ENCODE measurements at places on chromosomes 2 and 18.
A peak's percentile ranks its signal among the peaks of the same experiment; 100 is the strongest.

- DNase-seq = no peak
Observed at GRCh38 chr2:112089375-112089774, 34.3 kb downstream of the TMEM87B start.

DNA sequence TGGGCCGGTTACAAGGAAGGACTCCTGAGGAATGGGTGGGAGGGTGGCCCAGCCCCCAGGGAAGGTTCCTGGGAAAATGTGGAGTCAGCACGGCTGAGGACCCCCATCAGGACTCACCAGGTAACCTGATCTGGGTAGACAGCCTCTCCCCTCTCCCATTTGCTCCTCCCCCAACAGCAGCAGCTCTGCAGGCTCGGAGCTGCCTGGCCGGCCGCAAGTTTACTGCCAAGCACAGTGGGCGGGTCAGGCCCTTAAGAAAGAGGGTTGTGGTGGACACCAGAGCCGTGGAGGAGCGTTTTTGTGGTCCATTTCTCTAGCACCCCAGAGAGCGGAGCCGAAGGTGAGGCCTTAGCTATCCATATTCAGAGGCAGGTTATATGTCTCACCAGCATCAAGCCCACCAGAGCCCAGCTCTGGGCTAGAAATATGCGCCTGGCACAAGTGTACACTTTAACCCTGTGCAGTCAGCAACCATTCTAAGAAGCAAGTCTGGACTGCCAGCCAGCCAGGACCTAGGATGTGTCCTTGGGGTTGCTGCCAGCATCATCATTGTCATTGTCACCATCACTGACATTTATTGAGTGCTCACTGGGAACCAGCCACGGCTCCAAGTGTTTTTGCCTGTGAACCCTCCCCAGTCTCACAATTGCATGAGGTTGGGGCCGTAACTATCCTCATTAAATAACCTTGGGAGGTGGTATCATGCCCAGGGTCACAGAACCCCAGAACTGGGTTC is 190.1 kb downstream of the KLHL29 start:
- DNase-seq = no peak

GRCh38 chr2:195488567-195488966 is 168.5 kb upstream of the SLC39A10 start:
- DNase-seq = no peak

DNA sequence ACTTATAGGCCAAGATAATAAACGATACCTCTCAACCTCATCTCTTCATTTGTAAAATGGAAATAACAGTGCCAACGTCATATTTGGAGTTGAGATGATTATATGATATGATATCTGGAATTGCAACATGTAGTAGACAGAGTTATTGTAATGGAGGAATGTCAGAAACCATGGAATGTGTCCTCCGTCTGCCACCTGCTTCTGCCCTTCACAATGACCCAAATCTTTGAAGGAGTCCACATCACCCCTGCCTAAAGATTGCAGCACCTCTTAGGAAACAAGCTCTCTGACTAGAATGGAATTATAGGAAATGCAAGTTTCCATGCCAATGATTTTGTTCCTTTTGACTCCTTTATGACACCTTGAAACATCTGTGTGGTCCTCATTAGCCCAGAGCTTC is 14.9 kb downstream of the NR4A2 start:
- DNase-seq = no peak

- DNase-seq = no peak
Observed at GRCh38 chr2:164523009-164523408, 98.3 kb downstream of the GRB14 start.

GRCh38 chr2:12448846-12449505 is 267.8 kb upstream of the TRIB2 start:
- DNase-seq = no peak

GRCh38 chr2:167602122-167602521 is 645.3 kb downstream of the STK39 start:
- no peak for DNase-seq

GRCh38 chr2:159010963-159011362 is 42.5 kb downstream of the TANC1 start:
- no peak for DNase-seq

- no peak for DNase-seq
Observed at GRCh38 chr2:136214307-136215200, 96.6 kb upstream of the CXCR4 start.

DNA sequence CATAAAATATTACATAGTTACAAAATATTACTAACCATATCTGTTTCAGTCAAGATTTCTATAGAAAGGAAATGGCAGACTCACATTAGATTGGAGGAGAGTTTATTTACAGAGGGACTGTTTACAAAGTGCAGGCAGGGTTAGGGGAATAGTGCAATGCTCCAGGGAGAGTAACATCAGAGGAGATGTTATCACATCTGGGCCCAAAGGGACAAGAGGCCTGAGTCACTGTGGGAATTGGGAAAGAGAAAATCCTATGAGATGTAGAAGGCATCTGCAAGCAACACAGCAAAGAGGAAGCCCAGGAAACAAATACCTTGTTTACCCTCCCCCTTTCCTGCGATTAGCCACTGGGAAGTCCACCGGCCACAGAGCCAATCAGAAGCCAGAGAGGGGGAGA is 227.3 kb upstream of the TANK start:
- DNase-seq = no peak

DNA sequence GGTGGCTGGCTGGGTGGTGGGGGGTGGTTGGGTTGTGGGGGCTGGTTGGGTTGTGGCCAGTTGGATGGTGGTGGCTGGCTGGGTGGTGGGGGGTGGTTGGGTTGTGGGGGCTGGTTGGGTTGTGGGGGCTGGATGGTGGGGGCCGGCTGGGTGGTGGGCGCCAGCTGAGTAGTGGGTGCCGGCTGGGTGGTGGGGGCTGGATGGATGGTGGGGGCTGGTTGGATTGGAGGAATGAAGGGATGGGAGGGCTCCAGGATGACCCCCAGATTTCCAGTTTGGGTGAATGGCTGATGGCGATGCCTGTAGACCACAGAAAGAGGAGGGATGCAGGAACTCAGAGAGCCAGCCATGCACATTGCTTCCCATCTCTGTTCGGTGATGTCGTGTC is 26.8 kb upstream of the GPR17 start:
- no peak for DNase-seq

DNA sequence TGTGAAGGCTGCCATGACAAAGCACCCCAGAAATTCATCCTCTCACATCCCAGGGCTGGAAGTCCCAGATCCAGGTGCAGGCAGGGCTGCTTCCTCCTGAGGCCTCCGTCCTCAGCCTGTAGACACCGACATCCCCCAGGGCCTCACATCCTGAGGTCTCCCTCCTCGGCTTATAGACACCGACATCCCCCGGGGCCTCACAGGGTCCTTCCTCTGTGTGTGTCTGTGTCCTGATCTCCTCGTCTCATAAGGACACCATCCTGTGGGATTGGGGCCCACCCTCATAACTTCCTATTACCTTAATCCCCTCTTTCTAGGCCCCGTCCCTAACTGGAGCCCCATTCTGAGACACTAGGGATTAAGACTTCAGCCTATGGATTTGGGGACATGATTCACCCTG is 92.0 kb upstream of the SNTG2 start:
- no peak for DNase-seq

DNA sequence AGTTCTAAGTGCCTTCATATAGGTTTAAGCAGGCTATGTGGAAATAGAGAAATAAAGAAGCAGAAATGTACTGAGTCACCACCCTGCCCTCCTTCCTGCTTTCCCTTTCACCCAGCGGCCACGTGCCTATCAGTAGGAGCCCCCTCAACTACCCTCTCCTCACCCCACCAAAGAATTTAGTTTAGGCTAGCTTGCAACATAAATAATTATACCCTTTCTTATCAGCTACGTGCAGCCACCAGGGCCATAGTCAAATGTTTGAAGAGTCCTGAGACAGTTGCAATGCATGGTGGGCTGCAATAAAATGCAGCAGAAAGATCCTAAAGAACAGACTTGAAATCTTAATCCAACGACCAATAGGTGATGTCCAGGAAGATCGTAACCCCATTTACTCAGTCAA is 101.2 kb downstream of the RTP5 start:
- DNase-seq = no peak

- no peak for DNase-seq
Observed at GRCh38 chr2:187718092-187718491, 163.9 kb upstream of the TFPI start.

- DNase-seq = no peak
Observed at GRCh38 chr2:11140492-11140891, 14.8 kb upstream of the SLC66A3 start.

DNA sequence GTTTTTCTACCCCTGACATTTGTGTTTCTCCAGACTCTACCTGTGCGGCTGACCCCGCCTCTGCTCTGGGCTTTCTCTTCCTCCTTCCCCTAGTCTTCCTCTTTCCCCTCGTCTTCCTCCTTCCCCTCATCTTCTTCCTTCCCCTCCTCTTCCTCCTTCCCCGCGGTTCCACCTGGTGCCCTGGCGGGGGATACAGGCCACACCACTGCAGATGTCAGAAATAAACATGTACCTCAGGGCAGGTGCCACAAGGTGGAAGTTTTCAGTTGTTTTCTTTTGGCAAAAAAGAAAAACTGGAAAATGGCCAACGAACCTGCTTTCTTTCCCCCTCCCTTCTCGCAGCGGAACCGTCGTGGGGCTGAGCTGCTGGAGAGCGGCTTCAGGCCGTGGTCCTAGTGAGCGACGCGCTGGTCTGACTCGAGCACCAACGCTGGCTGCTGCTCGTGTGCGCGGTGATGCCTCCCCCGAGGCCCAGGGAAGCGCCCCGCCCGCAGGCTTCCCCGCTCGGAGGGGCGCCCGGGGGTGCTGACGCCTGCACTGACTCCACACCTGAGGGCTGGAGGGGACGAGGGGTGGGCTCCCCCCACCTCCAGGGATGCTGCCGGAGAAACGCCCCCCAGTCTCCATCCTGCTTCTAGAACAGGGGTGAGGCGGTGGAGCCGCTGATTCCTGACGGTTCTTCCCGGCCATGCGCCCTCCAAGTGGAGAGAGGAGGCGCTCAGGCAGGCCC is 83.7 kb upstream of the ZNF516 start:
- no peak for DNase-seq

DNA sequence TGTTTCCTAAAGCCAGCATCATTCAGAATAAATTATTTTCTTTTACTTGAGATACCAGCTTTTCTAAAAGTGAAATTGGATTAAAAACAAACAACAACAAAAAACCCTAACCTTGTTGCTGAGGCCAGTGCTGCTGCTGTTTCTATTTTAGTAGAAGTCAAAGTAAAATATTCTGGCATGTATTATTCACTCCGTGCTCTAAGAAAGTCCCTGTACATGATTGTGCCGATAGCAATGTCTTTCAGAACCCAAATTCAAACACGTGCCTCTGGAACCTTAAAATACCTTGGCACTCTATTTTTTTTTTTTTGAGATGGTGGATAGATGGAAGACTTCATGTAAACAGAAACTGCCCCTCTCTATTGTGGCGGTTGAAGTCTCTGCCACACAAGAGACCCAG is 43.7 kb downstream of the TANC1 start:
- no peak for DNase-seq

DNA sequence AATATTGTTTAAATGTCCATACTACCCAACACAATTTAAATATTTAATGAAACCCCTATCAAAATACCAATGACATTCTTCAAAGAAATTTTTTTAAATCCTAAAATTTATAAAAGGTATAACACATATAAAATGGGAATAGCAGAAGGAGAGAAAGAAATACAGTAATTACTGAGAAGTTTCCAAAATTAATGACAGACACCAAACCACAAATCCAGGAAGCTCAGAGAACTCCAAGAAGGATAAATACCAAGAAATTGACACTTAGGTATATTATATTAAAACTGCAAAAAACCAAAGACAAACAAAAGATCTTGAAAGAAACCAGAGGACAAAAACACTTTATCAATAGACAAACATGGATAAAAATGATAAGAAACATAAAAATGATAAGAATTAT is 101.1 kb downstream of the MEMO1 start:
- no peak for DNase-seq

DNA sequence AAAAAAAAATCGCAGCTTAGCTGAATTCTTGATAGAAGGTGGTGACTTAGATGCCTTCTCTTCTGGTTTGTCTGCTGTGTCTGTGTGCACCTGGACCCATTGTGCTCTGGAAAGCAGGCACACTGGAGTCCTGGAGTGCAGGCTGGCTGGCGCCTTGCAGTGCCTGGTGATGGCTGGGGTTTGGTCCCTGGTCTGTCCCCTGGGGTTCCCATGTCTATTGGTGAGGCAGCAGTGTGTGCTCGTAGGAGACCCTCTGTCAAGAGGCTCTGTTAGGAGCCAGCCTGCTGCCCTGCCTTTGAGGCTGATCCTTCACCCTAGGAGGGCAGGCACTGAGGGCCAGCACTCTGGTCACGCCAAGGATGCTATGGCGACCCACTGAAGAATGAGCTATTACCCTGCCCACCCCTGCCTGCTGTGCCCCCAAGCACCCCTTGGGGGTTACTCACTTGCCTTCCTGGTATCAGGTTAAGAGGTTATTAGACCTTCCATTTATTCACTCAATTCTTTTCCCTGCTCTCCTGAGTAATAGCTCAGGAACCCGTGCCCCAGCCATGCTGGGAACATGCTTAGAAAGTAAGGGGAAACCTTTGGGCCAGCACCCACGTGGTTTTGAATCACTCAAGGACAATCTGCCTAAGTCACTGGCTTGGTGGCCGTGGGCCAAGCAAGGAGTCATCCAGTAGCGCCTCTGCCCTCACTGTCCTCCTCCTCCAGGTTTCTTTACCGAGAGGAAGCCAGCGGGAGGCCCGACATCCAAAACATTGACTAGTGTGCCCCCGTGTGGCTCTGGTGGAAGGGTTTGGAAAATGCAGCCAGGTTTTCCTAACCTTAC is 284.5 kb downstream of the PRKCE start:
- DNase-seq = no peak

DNA sequence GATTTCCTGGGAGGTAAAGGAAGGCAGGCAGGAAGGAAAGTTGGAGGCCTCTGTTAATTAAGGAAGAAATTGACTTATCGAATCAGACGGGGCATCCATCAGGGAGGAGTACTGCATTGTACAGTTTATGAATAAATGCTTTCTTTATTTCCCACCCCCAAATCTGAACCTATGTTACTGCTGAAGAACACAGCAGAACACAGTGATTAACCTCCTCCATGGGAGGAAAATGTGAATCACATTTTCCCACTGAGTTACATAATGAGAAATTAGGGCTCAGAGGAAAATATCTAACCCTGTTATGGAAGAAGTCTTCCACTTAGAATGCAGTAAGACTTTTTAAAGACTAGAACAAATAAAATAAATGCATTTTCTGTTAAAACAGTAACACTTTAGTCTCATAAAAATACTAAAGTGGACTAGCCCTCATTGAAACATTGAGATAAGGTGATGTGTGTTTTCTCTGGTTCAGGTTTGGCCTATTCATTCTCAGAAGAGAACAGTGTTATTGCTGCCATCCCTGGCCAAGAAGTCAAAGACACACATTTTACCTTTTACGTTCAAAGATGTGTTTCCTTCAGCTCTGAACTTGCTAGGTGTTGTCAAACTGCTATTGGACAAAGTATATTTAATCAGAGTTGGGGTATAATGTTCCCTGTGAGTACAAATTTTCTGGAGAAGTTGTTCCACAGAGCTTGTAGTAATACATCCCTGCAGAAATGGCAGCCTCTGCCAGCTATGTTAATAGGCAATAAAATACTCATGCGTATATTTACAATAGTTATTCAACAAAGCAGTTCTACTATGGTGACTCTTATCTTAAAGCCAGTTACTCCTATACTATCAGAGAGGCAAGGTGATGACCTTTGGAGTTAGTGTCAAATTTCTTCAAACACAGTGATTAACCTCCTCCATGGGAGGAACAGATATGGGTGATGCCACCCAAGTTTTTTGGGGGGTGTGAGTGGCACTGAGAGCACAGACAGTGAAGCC is 11.1 kb downstream of the DNAH6 start:
- DNase-seq = no peak

- no peak for DNase-seq
Observed at GRCh38 chr2:25620077-25620476, 53.3 kb downstream of the DTNB start.

GRCh38 chr2:73979021-73979420 is 5.7 kb upstream of the TET3 start:
- DNase-seq = peak; percentile 44

GRCh38 chr2:140654565-140654964 is 1476.3 kb downstream of the LRP1B start:
- DNase-seq = no peak

Data from stimulated activated CD4-positive, alpha-beta T cell treated with anti-CD3 and anti-CD28 coated beads, TNF-alpha, amount 100 ng/mL, for 1 hour (primary cell).